Tibial artery (tissue), 4 donors: ENCODE measurements at places on chromosomes 12 and 14.

DNA sequence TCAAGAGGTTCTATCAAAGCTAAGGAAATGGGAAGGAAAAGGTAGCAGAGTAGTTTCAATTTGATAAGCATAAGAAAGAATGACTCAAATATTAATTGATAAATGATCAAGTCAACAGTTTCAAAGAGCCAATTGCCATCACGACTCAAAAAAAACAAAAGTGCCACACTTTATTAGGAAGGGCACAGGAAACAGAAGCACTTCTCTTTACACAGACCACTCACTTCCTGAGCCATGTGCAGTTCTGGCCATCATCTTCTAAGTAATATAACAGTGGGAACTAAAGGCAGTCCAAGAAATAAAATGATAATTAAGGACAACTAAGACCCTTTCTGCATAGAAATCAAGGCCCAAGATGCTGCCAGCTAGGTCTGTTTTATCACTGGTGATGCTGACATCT, 13.2 kb downstream of the TM7SF3 start:
- no peak for DNase-seq

DNA sequence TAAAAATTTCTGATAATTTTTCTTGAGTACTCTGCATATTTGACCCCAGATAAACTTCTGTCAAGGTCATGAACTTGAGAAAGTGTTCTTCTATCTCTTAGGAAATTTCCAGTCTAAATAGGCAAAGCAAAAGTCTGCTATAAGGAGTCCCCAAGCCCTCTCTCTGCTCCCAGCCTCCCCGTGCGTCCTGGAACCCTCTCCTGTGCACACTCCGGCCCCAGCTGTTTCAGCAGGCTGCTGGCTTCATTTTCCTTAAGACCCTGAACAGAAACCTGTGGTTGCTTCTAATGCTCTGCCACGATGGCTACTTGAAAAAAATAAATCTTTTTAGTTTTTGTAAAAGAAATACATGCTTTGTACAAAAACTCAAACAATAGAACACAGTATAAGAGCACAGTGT, 14.7 kb downstream of the KRT2 start:
- peak; percentile 21 for DNase-seq

DNA sequence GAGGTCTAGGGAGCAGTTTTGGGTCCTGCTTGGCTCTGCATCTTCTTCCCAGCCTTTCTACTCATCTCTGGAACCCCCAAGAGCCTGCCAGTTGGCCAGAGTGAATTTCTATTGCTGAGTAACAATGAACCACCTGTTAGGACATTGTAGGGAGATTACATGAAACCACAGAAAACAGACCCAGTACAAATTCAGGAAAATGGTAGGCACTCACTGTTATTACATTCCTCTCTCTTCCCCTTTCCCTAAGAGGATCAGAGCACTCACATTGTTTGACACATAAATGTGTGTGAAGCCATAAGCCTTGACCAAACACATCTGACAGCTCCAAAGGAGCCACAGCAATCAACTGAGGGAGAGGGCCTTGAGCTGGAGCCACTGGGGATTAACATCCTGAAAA, 216.1 kb downstream of the TMEM132D start:
- DNase-seq: no peak

DNA sequence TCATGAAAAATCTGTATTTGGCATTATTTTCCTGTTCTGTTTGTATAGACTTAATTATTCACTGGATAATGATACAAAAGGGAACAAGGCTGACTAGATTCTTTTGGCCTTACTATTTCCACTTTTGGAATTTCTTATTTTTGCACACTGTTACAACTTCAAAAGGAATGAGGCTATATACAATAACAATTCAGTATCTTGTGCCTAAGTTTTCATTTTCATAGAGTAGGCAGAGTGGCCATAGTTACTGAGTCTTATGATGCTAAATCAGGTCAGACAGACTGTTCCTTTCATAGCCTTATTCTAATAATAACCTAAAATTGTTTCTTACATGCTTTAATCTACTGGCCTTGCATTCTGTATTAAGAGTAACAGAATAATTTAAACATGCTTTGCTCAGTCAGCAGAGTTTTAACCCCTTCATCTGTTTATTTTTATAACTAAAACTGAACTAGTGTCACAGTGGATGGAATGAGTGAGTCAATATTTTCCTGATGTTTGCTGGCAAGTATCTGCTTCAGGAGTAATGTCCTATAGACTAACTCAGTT, 10.5 kb downstream of the TTC8 start:
- DNase-seq: no peak

GRCh38 chr12:92047393-92047826, 98.2 kb downstream of the BTG1 start:
- DNase-seq: no peak
